Daoy (cell line): ENCODE measurements at places on chromosomes 1 and 21. TPM values are rescaled to one million over a fixed set of nuclear protein-coding genes. Genes with fewer than 3 reads are reported as not detected.

The SMCP gene
- not detected in 2 replicates for total RNA-seq

The WNT3A gene
- total RNA-seq, result not detected in 2 replicates

The GNG12 gene
- 209 and 231 TPM in 2 replicates for total RNA-seq

The SYTL1 gene
- 1.2 and 2.1 TPM in 2 replicates for total RNA-seq

The AURKAIP1 gene
- 267 and 308 TPM in 2 replicates for total RNA-seq

The SEC16B gene
- 0.36 and 0.46 TPM in 2 replicates for total RNA-seq

The MAB21L3 gene
- total RNA-seq, result 2.7 TPM in 1 of 2 replicates, not detected in the other

The CLDN17 gene
- not detected in 2 replicates for total RNA-seq

The DMRTA2 gene
- total RNA-seq, result 24.9 and 29.2 TPM in 2 replicates

The SPRR4 gene
- total RNA-seq, result not detected in 2 replicates

The PLPPR4 gene
- total RNA-seq, result 0.21 and 0.63 TPM in 2 replicates

The CXADR gene
- total RNA-seq, result 5.1 and 7.4 TPM in 2 replicates

The SAMSN1 gene
- total RNA-seq, result 0.63 TPM in 1 of 2 replicates, not detected in the other

The PERM1 gene
- not detected in 2 replicates for total RNA-seq

The TNNI3K gene
- 0.36 TPM in 1 of 2 replicates, not detected in the other for total RNA-seq

The ERG gene
- total RNA-seq, result 1.8 and 2.3 TPM in 2 replicates

The CA14 gene
- not detected in 2 replicates for total RNA-seq

The DIO1 gene
- total RNA-seq, result not detected in 2 replicates

The KMO gene
- total RNA-seq, result 0.17 and 17.1 TPM in 2 replicates

The SELENBP1 gene
- 0.65 and 1.8 TPM in 2 replicates for total RNA-seq

The LGR6 gene
- 0.23 and 1.2 TPM in 2 replicates for total RNA-seq

The RGS18 gene
- total RNA-seq, result not detected in 2 replicates

The GPR37L1 gene
- under 0.01 and 0.06 TPM in 2 replicates for total RNA-seq

The COA7 gene
- total RNA-seq, result 11.9 and 12.6 TPM in 2 replicates

The THEM5 gene
- not detected in 2 replicates for total RNA-seq

The FCRL1 gene
- total RNA-seq, result not detected in 2 replicates

The SLC5A9 gene
- not detected in 2 replicates for total RNA-seq

The WDR64 gene
- not detected in 2 replicates for total RNA-seq

The ZNF648 gene
- 0.17 TPM in 1 of 2 replicates, not detected in the other for total RNA-seq

The GJB5 gene
- not detected in 2 replicates for total RNA-seq

The SPATA1 gene
- 0.24 and 0.63 TPM in 2 replicates for total RNA-seq

The IVL gene
- 0.06 TPM in 1 of 2 replicates, not detected in the other for total RNA-seq

The GBP5 gene
- total RNA-seq, result 2.9 and 3.4 TPM in 2 replicates

The GJA9 gene
- not detected in 2 replicates for total RNA-seq

The ZMYND12 gene
- 0.06 TPM in 1 of 2 replicates, not detected in the other for total RNA-seq

The RAB25 gene
- not detected in 2 replicates for total RNA-seq

The TSPAN1 gene
- 2.7 TPM in 1 of 2 replicates, not detected in the other for total RNA-seq

The ESRRG gene
- total RNA-seq, result 0.17 TPM in 1 of 2 replicates, not detected in the other

The SPRR1A gene
- not detected in 2 replicates for total RNA-seq

The KLHDC9 gene
- not detected in 2 replicates for total RNA-seq

The SPRR1B gene
- total RNA-seq, result not detected in 2 replicates

The GBP4 gene
- 8.3 and 9.5 TPM in 2 replicates for total RNA-seq

The FAM163A gene
- total RNA-seq, result 0.06 TPM in 1 of 2 replicates, not detected in the other

The VASH2 gene
- total RNA-seq, result 4.4 and 4.8 TPM in 2 replicates

The STIL gene
- 29.8 and 37.9 TPM in 2 replicates for total RNA-seq

The ASCL5 gene
- total RNA-seq, result not detected in 2 replicates

The DDAH1 gene
- total RNA-seq, result 56.3 and 63.0 TPM in 2 replicates

The CHI3L2 gene
- 0.29 TPM in 1 of 2 replicates, not detected in the other for total RNA-seq

The NBPF3 gene
- total RNA-seq, result 9.3 and 11.6 TPM in 2 replicates

The KIF14 gene
- total RNA-seq, result 22.1 and 26.2 TPM in 2 replicates

The PTPRC gene
- not detected in 2 replicates for total RNA-seq

The SPRR2A gene
- not detected in 2 replicates for total RNA-seq

The CADM3 gene
- 0.57 and 0.80 TPM in 2 replicates for total RNA-seq

The OR2T35 gene
- not detected in 2 replicates for total RNA-seq

The TTC22 gene
- total RNA-seq, result not detected in 2 replicates

The ZNF683 gene
- total RNA-seq, result not detected in 2 replicates
